Activated T-cell treated with anti-CD3 and anti-CD28 coated beads, Interleukin-2, amount 50 U/mL, for 4 hours (primary cell): ENCODE measurements at places on chromosomes 16 and 17.

DNA sequence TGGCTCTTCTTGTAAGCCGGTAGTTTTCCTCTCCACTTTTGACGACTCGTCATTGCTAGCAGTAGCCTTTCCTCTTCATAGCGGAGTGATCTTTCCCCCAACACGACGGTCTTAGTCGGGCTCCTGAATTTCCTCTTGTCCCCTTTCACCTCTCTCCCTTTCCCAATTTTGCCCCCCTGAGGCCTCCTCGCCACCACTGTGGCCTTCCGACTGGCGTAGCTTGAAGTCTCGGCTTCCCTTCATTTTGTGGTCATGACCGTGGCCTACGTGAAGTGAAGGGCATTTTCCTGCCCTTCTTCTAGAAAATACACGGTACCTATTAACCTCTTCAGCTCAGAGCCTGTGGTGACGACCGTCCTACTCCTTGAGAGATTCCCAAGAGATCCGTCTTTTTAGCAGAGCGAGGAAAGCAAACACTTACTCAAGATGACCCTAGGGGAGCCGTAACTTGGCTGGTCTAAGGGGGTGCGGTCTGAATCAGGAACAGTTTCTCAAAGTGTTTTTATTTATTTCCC is 787 bp downstream of the PRKAR1A start:
- no peak for DNase-seq

GRCh38 chr17:44066204-44066930 is at the start of gene LSM12:
Gene LSM12, minus strand, starts transcription at chr17:44066671. Its CDS starts 84 bp downstream, at chr17:44066587.
- peak; percentile 88 for DNase-seq

DNA sequence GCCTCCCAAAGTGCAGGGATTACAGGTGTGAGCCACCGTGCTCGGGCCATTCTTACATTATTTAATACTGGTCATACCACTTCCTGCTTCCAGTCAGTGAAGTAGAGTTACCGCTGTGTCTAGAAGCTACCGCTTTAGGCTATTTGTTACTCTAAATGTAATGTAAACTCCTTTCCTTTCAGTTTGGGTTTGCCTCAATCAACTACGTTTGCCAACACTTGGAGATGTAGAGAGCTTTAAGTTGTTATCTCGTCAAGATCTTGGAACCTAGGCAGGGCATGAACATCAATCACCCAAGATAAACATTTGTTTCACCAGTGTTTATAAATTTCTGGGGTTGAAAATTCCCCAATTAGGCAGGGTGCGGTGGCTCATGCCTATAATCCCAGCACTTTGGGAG is 275.9 kb downstream of the STX8 start:
- no peak for DNase-seq

DNA sequence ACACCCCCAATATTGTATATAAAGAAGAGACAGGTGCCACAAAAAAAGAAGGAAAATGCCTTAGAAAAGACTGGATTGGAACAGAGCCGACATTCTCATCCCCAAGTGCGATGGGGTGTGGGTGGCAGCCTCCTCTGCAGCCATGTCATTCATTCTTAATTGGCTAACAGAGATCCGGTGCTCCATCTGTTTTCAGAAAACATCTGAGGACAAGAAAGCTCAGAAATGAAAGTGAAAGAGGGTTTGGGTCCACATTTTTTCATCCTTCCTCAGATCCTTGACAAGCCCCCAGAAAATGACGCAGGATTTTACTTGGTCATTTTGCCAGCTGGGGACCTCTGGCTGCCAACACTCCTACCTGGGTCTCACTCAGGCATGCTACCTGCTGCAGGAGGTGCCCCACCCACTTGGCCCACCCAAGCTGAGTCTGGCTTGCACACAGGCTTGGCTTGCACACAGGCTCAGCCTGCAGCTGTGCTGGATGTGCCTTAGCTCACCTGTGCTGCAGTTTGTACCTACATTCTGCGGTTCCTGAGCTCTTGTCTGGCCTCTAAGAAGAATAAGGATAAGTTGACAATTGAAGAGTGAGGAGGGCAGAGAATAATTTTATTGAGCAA is 21.9 kb downstream of the KIF2B start:
- DNase-seq, result no peak

DNA sequence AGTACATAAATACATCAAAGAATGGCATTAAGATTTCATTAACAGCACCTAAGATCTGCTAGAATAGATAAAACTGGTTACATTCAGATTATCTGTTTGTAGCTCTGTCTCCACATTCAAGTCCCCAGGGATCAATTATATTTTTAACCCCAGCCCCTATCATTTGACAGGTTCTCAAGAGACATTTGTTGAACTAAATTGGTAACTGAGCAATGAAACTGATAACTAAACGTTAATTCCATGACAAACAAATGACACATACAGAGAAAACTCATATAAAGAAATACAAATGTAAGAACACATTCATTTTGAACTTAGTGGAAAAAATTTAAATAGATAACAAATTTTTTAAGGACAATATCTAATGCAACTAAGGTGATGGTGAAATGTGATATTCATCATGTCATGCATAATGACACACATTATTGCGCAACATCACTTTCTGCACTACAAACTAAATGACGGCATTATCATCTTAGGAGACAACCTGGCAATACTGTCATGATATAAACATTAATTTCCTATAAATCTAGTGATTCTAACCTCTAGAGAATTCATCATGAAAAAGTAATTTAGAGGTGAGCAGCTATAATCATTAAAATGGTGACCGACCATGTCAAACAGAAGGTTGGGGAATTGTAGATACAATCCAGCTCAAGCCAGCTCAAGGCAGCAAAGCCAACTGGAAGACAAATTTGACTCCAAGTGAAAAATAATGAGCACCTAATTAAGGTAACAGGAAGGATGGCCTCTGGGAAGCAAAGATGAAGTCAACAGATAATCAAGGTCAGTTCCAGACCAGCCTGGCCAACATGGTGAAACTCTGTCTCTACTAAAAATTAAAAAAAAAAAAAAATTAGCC is 9.5 kb downstream of the ARHGAP17 start:
- DNase-seq, result no peak

DNA sequence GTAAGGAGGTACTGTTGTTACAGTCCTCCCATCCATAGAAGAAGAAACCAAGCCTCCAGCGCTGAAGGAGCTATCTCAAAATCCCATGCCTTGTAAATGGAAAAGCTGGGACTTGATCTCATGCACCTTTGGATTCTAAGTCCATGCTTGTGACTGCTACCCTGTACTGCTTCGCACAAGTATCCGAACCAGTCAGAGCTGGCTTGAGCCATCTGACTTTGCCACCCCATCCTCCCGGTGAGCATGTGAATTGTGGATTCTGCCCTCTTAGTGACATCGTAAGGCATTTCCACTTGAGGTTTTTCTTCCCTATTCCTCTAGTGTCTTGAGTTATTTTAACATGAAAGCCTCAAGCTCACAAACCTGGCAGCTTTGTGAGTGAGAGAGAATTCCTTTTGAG is 15.3 kb downstream of the MYOCD start:
- no peak for DNase-seq

DNA sequence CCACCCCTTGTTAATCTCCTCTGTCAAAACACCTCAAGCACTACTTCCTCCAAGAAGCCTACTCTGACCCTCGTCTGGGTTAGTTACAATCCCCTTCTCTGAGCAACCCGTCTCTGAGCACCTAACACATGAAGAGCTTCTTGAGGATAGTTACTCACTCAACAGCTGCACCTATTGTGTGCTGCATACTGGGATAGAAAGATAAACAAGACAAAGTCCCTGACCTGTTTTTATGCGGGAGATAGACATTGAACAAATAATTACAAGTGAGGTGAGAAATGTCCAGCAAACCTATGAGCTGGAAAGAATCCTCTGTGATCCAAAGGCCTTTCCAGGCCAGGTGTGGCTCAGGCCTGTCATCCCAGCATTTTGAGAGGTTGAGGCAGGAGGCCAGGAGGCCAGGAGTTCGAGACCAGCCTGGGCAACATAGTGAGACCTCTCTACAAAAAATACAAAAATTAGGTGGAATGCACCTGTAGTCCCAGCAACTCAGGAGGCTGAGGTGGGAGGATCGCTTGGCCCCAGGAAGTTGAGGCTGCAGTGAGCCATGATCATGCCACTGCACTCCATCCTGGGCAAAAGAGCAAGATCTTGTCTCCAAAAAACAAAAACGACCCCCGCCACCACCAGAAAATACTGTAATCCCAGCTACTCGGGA is 5.5 kb upstream of the ZNF771 start:
- no peak for DNase-seq

DNA sequence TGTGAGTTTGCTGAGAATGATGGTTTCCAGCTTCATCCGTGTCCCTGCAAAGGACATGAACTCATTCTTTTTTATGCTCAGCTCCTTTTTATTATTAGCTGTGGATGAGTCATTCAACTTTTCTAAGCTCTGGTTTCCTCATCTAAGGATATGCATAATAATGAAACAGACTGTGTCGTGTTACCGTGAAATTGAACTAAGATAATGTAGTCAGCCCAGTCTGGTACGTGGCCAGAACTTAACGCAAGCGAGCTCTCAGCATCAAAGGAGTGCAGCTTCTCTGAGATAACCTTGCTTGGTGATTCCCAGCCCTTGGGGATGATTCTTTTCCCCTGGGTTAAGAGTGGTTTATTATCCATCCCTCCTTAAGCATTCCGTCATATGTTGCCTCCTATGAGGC is 454.3 kb upstream of the EEF2KMT start:
- no peak for DNase-seq

- DNase-seq, result no peak
Observed at GRCh38 chr16:71645450-71645849, 19.5 kb downstream of the MARVELD3 start.
